Right lung (tissue), 10 donors: ENCODE measurements at places on chromosomes 5 and 9. TPM values are rescaled to one million over a fixed set of nuclear protein-coding genes. Genes with fewer than 3 reads are reported as not detected.

DNA sequence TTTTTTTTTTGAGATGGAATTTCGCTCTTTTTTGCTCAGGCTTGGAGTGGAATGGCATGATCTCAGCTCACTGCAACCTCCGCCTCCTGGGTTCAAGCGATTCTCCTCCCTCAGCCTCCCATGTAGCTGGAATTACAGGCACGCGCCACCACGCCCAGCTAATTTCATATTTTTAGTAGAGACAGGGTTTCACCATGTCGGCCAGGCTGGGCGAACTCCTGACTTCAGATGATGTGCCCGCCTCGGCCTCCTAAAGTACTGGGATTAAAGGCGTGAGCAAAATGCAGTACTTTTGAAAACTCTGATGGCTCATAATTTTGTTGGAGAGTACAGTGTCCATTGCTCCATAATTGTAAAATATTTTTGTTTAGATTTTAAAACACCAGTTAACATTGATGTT is 52.6 kb downstream of the CCNH start:
- no peak for DNase-seq

GRCh38 chr5:72476721-72477120 is 30.5 kb downstream of the ZNF366 start:
- no peak for DNase-seq

GRCh38 chr9:99411479-99412115 is 189.5 kb downstream of the SEC61B start:
- DNase-seq: no peak

- DNase-seq: no peak
Measured at GRCh38 chr9:137905740-137906139, 28.2 kb downstream of the CACNA1B start.

DNA sequence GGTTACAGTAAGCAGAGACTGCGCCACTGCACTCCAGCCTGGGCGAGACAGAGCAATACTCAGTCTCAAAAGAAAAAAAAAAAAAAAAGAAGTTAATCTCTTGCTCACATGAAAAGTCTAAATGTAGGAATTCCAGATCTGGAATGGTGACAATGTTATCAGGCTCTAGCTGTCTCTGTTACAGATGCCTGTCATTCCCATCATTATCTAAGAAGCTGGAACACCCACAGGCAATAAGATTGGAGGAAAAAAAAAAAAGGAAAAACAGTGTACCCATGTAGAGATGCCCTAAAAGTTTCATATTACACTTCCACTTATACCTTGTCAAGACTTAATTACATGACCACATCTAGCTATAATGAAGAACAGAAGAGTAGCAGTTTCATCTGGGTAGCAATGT is 38.2 kb downstream of the PTBP3 start:
- no peak for DNase-seq

DNA sequence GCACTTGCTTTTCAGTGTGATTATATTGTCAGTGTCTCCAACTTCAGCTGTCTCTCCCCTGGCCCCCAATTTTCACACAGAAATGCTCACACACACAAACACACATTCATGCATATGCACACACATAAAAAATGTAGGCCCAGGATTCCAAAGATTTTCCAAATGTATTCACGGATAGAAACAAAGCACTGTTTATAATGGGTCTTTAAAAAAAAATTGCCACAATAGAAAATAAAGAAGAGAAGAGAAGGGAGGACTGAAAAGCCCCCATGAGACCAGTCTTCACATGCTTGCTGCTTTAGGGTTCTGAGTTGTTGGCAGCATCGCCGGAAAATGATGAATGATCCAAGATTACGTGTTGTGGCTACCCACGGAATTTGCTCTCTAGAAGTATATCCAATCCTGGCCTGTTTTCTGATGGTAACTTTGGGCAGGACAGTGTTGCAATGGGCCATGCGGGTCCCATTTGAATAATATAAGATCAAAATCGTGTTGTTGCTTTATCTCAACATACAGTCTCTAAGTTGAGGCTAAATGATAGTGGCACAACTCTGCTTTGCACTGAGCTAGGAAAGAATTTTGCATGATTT is 36.2 kb upstream of the ACO1 start:
- DNase-seq: no peak

GRCh38 chr5:24805230-24805629 is 160.5 kb upstream of the CDH10 start:
- DNase-seq: no peak

DNA sequence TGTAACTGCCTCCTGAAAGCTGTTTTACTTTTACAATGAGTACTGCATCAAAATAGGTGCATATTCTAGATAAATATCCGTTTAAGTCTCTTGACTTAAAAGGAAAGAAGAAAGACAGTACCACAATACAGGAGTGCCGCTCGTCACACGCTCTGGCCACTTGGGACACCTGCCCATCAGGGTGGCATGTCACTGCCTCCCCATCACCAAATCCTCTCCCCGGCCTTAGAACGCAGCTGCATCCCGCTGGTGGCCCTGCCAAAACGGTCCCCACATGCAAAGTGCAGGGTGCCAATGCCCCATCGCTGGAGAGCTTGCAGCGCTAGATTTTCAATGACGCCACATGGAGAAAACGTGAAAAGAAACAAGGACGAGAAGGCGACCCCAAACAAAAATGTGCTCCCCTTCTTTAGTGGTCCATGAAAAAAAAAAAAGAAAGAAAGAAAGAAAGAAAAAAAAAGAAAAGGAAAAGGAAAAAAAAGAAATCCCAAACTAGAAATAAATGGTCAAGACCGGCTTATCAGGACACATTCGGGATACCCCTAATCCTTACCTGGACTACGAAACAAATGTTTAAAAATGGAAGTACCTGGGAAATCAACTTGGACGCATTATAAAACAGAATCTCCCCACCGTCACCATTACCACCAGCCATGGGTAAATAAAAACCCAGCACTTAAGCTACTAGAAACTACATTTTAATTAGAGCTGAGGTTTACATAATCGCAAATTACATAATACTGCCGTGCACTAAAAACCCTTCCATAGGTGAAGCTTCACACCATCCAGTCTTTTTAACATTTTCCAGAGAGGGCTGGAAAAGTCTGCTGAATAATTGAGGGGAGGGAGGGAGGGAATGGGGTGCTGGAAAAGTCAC is 1.0 kb downstream of the ANKH start:
- DNase-seq: no peak

GRCh38 chr9:119662329-119662728 is 293.1 kb upstream of the BRINP1 start:
- no peak for DNase-seq

- DNase-seq: no peak
Measured at GRCh38 chr9:137423514-137424291, 510 bp downstream of the NOXA1 start.

DNA sequence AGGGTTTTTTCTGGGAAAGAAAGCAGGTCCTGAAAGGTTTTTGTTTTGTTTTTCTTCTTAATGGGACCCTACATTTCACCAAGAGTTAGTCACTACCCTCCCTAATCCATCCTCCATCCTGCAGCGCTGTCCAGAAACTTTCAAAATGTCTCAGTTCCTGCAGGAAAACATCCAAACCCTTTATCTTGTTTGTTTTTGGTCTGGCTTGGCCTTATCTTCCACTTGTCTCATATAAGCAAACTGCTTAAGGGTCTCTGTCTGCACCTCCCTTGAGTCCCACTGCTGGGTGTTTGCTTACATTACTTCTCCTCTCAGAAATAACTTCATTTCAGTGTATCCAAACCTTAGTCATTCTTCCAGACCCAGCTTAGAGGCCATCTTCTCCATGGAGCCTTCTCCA is 11.0 kb upstream of the TRAF1 start:
- DNase-seq: no peak

DNA sequence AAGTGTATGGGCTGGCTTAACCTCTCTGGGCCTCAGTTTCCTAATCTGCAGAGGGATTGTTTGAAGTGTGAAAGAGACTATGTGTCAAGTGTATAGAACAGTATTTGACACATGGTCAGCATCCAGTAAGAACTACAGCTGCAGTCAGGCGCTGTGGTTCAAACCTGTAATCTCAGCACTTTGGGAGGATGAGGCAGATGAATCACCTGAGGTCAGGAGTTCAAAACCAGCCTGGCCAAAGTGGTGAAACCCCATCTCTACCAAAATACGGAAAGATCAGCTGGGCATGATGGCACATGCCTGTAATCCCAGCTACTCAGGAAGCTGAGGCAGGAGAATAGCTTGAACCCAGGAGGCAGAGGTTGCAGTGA is 31.9 kb upstream of the STING1 start:
- no peak for DNase-seq

Gene TAF1L
- 0.07 TPM for polyA plus RNA-seq

GRCh38 chr9:100064872-100065581 is 33.8 kb downstream of the ERP44 start:
- no peak for DNase-seq

DNA sequence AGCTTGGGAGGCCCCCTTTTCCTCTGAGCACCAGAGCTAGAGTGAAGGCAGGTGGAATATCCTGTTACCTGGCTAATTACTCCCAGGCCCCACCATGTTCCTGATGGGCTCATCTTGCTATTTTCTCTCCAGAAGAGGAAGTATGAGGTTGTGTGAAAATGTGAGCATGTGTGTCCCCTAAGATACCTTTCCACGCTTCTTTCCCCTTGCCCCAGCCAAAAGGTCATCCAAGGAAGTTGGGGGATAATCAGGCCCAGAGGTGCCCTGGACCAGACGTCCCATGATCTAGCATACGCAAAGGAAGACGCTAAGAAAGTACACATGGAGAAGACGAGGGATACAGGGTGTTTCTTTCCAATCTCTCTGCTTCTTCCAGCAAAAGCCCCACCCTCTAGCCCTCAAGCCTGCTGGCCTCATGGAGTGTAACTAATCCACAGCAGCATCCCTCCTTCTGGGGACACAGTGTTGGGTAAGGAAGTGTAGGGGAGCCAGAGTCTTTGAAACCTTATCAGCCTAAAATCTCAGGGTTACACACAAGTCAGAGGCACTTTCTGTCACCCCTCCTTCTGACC is 115.3 kb downstream of the SLC1A3 start:
- no peak for DNase-seq
